ENCODE measurements at places on chromosomes 12 and 14. TPM values are rescaled to one million over a fixed set of nuclear protein-coding genes. Genes with fewer than 3 reads are reported as not detected.

AKAP6 gene
- polyA plus RNA-seq, result 77.5 TPM

SPIC gene
- polyA plus RNA-seq, result not detected

BDKRB1 gene
- polyA plus RNA-seq, result not detected

KLRC2 gene
- 13.3 TPM for polyA plus RNA-seq
